ENCODE measurements at places on chromosomes 2 and 18.

DNA sequence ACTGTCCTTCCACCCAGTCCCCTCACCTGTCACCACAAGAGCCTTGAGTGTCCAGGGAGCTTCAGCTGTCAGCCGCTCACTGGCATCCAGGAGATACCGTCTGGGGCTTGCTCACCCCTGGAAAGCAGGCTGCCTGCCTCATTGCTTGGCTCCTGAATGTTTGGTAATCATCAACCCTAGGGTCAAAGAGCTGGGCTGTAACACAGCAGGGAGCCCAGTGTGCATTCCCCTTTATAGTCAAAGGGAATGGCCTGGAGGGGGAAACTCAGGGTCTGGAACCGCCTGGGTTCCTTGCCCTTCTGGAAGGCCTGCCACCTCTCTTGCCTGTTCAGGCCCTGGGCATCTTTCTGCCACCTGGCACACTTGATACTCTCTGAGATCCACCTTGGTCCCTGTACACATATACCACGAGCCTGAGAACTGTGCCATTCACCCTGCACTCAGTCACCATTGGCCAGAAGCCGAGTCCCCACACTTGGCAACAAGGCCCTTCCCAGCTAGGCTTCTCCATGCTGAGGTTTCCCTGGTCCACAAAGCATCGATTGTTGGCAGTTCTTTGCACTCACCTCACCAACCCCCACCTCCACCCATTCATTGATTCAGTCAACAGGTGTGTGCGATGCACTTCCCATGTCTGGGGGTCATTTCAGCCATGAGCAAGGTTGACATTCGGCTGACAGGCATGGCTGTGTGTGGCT lies 35.0 kb downstream of the TPRKB start:
- no peak for DNase-seq

GRCh38 chr18:64254399-64255093 lies 105.7 kb upstream of the LINC00305 start:
- DNase-seq, result no peak

GRCh38 chr18:13179566-13180113 lies 38.9 kb upstream of the LDLRAD4 start:
- no peak for DNase-seq

DNA sequence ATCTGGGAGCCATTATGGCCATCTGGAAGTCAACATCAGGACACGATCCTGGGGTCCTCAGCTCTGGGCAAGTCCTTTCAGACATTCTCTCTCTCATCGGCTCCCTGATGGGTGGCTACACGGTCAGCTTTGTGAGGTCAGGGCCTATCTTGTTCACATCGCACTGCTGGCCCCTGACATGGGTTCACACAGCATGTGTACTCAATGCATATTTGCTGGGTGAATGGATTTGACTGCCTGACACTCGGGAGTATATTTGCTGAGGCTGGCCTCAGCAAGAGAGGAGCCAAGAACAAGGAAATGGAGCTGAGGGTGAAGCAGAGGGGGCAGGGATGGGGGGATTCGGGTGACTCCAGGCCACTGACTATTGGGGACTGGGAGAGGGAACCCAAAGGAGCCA lies 50.5 kb downstream of the SLC4A5 start:
- no peak for DNase-seq

DNA sequence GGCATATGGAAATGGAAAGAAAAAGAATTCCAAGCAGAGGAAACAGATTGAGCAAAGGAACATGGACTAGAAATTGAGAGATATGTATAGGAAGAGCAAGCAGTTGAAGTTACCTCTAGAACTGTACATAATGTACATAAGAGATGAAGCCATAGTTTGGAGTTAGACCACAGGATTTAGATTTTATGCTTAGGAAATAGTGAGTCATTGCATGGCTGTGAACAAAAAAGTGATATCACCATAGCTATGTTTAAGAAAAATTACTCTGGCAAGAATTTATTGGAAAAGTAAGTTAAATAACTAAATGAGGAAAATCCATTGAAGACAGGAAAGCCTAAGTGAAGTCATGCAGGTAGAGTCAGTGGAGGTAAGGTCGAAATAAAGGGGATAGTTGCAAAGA lies 99.4 kb upstream of the GALNT5 start:
- no peak for DNase-seq

DNA sequence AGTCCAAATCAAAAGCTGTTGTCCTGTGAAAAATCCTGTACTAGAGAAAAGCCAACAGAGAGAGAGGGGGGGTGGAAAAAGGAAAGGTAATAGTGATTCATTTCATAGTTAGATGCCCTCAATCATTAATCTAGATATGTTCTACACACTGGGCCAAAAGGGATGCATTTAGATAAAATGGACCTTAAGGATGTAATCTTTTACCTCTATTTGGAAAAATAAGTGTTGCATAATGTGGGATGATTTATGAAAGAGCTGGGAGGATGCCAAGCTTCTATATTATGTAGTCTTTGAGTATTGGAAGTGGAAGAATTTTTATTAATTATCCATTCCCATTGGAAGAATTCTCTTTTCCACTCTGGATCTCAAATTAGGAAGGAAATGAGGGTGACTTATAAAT lies 480.5 kb upstream of the ZEB2 start:
- no peak for DNase-seq

DNA sequence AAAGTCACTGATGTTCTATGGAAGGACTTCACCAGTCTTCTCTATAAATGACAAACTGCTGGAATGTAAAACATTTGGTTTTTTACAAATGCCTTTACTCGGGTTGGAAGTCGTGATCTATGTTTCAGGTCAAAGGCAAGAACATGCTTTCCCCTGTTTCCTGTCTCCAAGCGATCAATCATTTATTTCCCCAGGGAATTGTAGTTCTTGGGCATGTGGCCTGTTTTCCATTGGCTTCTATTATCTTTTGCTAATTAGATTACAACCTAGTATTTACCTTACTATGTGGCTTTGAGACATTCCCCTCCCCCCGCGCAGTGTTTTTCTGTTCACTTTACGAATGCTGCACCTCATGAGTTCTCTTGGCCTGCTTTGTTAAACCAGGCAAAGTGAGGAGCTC lies 684.2 kb downstream of the EPHA4 start:
- no peak for DNase-seq

GRCh38 chr2:73975731-73976130 lies 9.0 kb upstream of the TET3 start:
- no peak for DNase-seq

Data from foreskin melanocyte (primary cell).